ENCODE measurements at places on chromosomes 5 and 9.

- DNase-seq = no peak
Measured at GRCh38 chr9:7862170-7862569, 62.6 kb upstream of the DMAC1 start.

GRCh38 chr5:73119451-73120157 lies 771 bp upstream of the TMEM171 start:
- DNase-seq = no peak

- no peak for DNase-seq
Measured at GRCh38 chr5:17257705-17258273, 40.4 kb downstream of the BASP1 start.

DNA sequence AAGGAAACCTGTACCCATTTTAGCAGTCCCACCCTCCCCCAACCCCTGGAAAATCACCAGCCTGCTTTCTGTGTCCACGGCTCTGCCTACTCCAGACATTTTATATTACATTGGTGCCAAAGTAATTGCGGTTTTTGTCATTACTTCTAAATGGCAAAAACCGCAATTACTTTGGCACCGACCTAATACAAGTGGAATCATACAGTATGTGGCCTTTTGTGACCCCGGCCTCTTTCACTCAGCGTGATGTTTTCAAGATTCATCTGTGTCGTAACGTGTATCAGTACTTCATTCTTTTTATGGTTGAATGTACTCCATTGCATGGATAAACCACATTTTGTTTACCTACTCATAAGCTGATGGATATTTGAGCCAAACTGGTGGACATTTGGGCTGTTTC lies 9.7 kb upstream of the ORM1 start:
- no peak for DNase-seq

- no peak for DNase-seq
Measured at GRCh38 chr9:91716815-91717214, 233.2 kb downstream of the ROR2 start.

DNA sequence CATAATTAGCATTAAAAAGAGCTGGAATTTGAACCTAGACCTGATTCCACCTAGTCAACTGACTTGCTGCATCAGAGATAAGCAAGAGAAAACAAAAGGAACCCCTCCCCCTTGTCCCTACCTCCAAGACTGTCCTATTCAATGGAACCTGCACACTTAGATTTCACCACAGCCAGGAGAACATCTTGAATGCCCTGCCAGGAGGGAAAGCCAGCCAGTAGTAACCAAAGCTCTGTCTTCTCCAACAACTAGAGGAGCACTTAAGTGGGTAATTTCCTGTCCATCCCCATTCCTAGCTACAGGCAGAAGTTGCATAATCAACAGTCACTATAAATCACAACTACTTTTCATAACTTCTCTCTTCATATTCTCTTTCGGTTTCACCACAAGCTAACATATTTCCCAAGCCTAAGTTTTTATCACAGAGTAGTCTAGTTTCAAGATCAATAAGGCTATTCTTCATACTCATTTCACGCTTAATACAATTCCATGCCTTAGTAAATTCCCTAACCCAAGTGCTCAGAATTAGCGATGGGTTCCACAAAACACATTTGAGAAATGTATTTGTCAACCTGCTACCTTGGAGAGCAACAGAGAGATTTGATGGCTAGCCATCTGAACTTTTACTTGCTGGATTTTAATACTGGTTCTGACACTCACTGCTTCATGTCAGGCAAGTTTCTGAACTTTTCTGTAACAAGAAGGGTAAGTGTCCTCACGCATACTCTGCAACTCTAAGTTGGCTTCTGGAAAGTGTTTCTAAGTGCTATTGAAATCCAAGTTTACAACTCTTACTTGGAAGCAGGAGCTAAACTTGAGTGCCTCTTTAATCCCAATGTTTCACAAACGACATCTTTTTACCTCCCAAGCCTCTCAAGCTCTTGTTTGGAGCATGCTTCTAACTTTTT lies 2.0 kb downstream of the DENND1A start:
- DNase-seq = peak; percentile 52

DNA sequence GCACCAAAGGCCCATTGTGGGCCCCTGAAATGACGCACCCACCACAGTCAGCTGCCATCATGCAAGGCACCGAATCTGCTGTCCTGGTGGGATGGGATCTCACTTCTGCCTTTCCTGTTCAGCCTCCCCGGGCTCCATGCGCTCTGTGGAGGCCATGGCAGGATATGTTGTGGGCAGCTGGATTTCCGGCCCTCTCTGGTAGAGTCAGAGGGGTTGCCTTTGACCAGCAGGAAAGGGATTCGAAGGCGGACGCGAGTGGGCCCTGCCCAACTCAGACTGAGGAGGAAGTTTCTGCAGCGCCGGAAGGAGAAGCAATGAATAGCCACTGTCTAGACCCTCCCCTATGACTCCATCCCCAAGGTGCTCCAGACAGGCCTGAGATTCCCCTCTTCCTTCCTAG lies 35.5 kb downstream of the GADD45G start:
- no peak for DNase-seq

- DNase-seq = peak; percentile 66
Measured at GRCh38 chr5:14228219-14228618, 85.1 kb downstream of the TRIO start.

DNA sequence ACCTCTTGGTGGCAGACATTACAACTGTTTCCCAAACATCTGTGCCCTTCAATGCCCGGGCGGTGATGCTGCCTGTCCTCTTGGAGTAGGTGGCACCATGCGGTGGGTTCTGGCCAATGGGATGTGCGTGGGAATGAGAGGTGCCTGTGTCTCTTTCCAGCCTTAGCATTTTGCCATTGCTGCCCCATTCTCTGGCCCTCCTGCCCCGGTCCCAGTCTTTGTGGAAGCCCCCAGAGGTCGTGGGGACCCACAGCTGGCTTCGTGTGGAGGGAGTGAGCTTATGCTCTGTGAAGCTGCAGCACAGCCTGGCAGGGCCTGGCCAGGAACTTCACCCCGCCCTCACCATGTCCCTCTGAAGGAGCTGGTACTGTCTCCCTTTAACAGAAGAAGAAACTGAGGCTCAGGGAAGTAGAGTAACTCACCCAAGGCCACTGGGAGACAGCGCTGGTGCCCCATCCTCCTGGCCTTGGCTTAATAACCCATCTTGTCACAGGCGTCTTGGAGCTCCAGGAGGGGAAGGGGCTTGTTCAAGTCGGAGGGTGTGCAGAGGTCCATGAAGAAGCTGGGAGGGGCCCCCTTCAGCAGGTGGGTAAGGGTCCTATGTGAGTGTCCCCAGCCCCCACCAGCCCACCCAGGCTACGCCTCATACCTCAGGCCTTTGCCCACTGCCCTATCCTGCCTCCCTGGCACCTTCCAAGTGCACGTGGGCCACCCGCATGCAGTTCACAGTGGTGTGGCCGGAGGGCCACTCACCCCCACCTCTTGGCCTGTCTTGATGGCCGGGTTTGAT lies 173.6 kb downstream of the GAPVD1 start:
- no peak for DNase-seq

DNA sequence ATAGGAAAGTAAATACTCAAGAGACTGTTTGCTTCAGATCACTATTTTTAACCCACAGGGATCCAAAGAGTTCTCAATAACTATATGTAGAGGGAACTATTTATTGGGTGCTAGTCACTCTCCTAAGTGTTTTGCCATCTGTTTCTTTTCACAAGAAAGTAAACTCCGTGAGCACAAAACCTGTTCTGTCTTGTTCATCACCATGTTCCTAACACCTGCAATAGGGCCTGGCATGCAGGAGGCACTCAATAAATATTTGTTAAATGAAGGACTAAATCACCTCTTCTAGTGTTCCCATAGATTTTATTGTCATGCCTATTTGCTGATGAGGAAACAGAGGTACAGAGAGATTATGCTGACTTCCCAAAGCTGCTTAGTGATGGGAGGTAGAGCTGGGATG lies 118.2 kb downstream of the VCAN start:
- DNase-seq = no peak

DNA sequence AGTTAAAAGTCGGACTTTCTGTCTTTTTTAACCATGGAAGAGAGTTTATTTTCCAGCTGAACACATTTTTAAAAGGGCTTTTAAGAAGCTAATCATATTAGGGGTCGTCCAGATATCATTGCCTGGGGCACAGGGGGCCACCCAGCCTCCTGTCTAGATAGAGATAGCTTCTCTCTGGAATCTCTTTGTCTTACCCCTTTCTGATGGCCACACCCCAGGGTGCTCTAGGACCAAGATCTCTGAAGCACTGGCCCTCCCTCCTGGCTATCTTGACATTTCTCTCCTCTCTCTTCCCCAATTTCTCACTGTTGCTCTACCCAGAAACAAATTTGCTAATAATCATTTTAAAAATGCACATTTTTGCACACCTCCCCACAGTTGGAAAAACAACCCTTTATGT lies 204.4 kb downstream of the NXNL2 start:
- no peak for DNase-seq
